Panc1 (cell line): ENCODE measurements at places on chromosomes 3 and 15. TPM values are rescaled to one million over a fixed set of nuclear protein-coding genes. Genes with fewer than 3 reads are reported as not detected.

DNA sequence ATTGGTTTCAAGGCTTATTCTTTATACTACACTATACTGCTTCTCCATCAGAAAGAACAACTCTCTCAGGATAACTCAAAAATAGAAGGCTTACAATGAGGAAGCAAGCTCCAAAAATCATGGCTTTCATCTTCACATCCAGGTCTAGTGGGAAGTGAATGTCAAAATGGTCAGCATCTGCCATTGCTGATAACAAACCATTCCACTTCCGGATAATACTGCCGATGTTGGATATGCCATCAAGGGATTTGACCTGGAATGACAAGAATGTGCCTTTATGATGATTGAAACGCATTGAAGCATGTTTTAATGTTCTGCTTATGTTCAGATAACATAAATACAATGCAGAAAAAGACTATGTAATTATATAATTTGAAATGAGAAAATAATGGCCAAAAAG lies 34.0 kb upstream of the PLOD2 start:
- no peak overlapping the region for H3K27ac ChIP-seq
- H3K27me3 ChIP-seq = no peaks in the 10 kb centered on the region
- H3K4me3 ChIP-seq = no peak overlapping the region
- no peak for DNase-seq
- H3K4me1 ChIP-seq = 0 out of 2 replicates have a peak, but pooled peaks cover 4% of the 10 kb centered on the region

DNA sequence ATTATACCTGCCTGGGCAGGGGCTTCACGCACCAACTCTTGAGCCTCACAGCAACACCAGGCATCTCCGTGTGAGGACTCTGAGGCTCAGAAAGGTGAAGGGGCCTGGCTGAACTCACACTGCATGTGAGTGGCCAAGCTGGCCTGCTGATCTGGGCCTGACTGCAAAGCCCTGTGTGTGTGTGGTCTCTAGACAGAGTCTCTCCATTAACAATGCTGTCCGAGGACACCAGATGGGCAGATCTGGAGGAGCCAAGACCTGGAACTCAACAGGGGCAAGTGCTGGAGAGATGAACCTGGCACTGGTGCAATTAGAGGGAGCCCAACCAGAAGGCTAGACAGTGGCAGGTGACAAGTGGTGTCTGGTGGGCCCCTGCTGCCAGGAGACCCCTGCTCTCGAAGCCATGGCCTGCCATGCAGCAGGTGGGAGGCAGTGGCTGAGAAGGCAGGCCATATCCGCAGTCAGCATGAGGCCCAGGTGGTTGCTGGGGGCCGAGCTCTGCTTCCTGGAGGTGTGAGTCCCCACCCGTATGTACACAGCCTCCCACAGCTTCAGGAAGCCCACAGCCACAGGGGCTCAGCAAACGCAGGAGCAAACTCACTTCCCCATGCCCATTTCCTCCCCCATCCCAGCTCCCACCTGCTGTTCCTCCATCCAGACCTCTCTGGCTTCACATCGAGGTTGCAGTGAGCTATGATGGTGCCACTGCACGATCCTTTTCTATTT lies 39.0 kb downstream of the CYP11A1 start:
- no peak overlapping the region for H3K27ac ChIP-seq
- H3K4me1 ChIP-seq = no peaks in the 10 kb centered on the region
- no peaks in the 10 kb centered on the region for H3K36me3 ChIP-seq
- DNase-seq = no peak

DNA sequence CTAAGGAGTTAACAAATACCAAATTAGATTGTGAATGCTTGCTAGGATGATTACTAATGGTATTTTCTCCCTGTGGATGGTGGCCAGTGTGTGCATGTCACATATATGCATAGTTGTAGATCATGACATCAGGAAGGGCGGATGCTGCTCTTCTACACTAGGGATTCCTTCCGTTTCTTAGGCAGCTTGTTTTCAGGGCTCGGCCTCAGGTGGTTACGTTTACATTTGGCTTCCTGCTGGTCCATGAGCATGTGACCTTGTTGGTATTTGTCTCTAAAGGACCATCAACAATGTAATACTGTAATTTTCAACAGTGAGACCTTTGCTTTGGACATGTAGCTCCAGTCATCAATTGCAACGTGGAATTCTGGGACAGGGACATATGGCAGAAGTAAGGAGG lies 221.4 kb downstream of the NR1D2 start:
- no peak overlapping the region for H3K27ac ChIP-seq
- no peaks in the 10 kb centered on the region for H3K27me3 ChIP-seq
- H3K4me1 ChIP-seq = no peaks in the 10 kb centered on the region
- H3K36me3 ChIP-seq = no peaks in the 10 kb centered on the region
- no peak for DNase-seq

- H3K27ac ChIP-seq = no peak overlapping the region
These were observed 126.9 kb upstream of the CNTN4 start for GRCh38 chr3:1971780-1972179.

GRCh38 chr3:165852711-165853110 lies 15.5 kb upstream of the BCHE start:
- no peaks in the 10 kb centered on the region for H3K36me3 ChIP-seq
- DNase-seq = no peak
- no peaks in the 10 kb centered on the region for H3K4me1 ChIP-seq
- no peak overlapping the region for H3K4me3 ChIP-seq
- no peaks in the 10 kb centered on the region for H3K27me3 ChIP-seq
- H3K27ac ChIP-seq = no peak overlapping the region

- H3K4me1 ChIP-seq = peaks cover 22% of the 10 kb centered on the region
- H3K27ac ChIP-seq = peak overlapping the region; percentile 93
- H3K27me3 ChIP-seq = no peaks in the 10 kb centered on the region
- peak; percentile 59 for DNase-seq
- no peaks in the 10 kb centered on the region for H3K36me3 ChIP-seq
These were observed 1.4 kb upstream of the RAP2B start for GRCh38 chr3:153160451-153161137.

DNA sequence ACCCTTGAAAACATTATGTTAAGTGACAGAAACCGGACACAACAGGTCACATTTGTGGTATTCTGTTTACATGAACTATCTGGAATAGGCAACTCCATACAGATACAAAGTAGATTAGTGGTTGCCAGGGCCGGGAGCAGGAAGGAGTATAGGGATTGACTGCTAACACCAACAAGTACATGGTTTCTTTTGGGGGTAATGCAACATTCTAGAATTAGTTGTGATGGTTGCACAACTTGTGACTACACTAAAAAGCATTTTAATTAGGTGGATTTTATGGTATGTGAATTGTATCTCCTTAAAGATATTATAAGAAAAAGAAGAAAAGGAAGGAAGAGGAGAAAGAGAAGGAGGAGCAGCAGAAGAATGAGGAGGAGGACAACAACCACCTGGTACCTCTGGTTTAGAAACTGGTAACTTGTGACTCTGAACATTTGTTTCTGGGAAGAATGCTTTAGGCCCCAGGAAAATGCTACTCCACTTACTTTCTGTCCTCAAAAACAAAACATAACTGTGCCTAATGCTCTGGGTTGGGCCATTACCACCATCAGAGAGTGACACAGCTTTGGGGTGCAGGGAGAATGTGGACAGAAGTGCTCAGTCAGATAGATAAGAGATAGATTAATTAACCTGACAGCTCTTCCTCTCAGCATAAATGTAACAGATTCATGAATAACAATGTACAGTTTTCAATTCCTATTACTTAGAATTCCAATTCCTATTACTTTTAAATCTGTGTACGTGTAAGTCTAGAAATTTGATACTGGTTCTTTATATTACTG lies 20.3 kb downstream of the SETMAR start:
- H3K27me3 ChIP-seq = no peaks in the 10 kb centered on the region
- H3K27ac ChIP-seq = no peak overlapping the region
- DNase-seq = no peak
- H3K4me3 ChIP-seq = no peak overlapping the region

DNA sequence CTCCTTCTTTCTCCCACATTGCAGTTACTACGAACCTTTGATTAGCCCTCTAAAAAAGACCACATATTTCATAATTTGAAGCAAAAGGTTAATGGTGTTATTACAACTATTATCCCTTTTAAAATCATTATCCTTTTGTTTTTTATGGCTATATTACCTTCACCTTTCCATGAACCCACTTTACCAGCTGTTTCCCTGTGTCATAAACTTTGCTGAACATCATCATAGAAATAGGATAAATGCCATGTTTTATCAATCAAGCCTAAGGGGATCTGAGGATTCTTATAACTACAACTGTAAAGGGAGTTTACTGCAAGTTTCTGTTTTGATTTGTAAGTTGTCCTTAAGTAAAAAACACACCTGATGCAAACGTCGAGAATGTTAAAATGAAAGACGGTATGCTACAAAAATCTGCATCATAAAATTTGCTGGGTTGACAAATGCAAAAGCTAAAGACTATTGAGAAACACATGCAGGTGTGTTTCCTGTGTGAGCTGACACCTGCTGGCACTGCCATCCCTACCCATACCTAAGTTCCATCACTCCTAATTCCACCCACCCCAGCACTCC lies 39.1 kb upstream of the ARRDC4 start:
- no peak overlapping the region for H3K27ac ChIP-seq
- H3K36me3 ChIP-seq = no peaks in the 10 kb centered on the region
- no peak for DNase-seq

DNA sequence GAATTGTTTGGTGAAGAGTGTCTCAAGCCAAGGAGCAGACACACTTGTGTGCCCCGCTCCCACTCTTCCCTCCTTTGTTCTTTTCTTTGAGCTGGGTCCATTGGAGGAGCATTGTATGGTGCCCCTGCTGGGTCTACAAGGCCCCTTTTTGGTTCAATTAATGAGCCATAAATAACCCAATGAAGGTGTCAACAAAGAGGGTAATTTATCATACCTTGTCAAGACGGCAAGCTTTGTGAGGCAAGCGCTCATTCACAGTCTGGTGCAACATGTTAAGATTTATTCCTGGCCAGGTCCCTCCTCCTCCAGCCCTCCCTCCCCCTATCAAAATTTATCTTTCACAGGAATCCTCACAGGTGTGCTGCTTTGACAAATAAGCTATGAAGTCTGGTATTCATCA lies 300.1 kb downstream of the RORA start:
- H3K4me3 ChIP-seq = no peak overlapping the region
- H3K36me3 ChIP-seq = no peaks in the 10 kb centered on the region
- H3K27me3 ChIP-seq = peaks cover 5% of the 10 kb centered on the region
- H3K27ac ChIP-seq = no peak overlapping the region
- DNase-seq = no peak
- H3K4me1 ChIP-seq = no peaks in the 10 kb centered on the region

- no peaks in the 10 kb centered on the region; the same call in 1 of the 2 replicates for H3K27me3 ChIP-seq
- H3K27ac ChIP-seq = no peak overlapping the region
- H3K36me3 ChIP-seq = no peaks in the 10 kb centered on the region
- H3K4me3 ChIP-seq = no peak overlapping the region
- no peak for DNase-seq
- H3K4me1 ChIP-seq = no peaks in the 10 kb centered on the region
These were observed 35.2 kb upstream of the PLSCR5 start for GRCh38 chr3:146640361-146640760.

Gene LYSMD2
- total RNA-seq = 17.2 TPM

Gene MUC20
- not detected for total RNA-seq

Gene KNG1
- total RNA-seq = 0.23 TPM
